ENCODE measurements at places on chromosomes 12 and 14. TPM values are rescaled to one million over a fixed set of nuclear protein-coding genes. Genes with fewer than 3 reads are reported as not detected.
A peak's percentile ranks its signal among the peaks of the same experiment; 100 is the strongest.

LRCOL1 gene
- polyA plus RNA-seq: not detected

FGD4 gene
- 9.0 TPM for polyA plus RNA-seq

DNA sequence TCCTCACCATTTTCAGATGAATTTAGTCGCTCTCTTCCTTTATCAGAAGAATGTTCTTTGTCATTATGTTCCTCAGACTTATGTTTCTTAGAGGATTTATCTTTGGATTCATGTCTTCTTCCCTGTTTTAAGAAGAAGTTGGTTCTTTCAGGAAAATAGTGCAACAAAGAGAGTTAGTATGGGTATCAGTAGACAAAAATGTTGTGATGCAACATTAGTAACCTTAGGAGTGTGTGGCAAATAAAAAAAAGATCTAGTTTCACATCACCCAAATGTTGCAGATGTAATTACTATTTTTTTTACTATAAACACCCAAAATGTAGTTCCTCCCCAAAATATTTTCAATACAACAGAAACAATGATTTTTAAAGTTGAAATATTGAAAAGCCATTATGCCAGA is 7.8 kb downstream of the RSRC2 start:
- DNase-seq: no peak

- peak; percentile 60 for DNase-seq
Observed at GRCh38 chr12:95996034-95996658, at the start of gene HAL. HAL (minus strand) TSS chr12:95996344; CDS start chr12:95995910, 434 bp downstream.

DNA sequence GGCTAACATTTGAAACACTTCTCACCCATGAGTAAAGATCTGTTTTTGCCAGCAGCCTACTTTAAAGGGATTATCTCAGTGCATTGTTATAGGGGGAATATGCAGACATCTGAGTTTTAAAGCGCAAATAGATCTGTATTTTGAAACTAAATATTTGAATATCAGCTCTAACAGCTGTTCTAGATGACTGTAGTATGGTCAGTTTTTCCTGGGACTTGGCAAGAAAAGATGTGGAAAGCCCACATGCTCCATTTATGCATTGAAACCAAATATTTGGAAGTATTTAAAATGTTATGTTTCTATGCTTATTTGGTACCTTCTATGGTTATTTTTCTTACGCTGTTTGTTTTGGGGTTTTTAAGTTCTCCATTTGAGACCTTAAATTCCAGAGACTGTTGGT is 41.7 kb downstream of the RIC8B start:
- DNase-seq: peak; percentile 22

GRCh38 chr14:73613419-73613963 is 1.2 kb downstream of the ACOT6 start:
- DNase-seq: no peak

DNA sequence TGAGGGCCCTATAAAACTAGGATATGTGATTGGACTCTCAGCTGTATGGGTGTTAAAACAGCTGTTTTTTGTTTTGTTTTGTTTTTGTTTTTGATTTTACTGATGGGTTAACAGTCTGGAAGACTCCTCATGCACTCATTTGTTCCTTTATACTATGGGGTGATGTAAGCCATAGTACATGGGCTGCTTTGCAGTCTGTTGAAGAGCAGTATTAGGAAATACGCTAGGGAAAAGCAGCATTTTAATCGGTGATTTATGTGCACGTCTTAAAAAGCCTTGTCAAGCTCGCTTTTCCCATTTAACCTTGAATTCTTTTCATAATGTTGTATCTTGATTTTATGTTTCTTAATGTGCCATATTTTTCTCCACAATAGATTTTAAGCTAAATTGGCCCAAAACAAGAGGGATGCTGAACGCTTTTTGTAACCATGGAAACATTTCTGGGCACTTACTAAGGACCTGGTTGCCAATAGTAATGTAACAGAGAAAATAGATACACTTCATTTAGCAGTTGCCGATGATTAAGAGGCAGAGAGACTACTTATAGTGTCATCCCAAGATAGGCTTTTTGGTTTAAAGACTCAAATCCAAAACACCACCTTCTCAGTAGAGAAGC is 244.0 kb downstream of the SNAPC1 start:
- DNase-seq: no peak

DNA sequence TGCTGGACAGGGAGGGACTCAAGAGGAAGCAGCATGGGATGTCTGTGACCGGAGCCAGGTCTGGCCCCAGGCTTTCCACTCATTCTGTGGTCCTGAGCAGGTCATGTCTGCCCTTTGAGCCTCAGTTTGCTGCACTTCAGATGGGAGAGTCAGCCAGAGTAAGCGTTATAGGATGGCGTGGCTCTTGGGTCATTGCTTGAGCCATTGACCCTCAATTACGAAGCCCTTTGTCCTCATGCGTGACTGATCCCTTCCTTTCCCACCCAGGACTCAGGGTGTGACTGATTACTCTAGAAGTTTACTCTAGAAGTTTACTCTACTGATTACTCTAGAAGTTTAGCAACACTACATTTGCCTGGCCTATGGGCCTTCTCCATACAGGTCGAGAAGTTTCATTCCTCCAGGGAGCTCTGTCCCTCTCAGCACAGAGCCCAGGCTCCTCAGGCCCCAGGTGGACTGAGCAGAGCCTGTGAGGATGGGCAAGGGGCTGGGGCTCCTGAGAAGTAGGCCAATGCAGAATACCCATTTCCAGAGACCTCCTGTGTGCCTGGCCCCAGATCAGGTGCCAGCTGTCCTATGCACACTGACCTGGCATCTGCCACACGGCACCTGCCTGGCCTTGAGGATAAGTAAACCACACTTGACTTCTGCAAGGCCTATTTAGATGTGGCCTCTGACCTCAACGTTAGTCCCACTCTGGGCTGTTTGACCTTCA is 7.6 kb upstream of the IFI27 start:
- DNase-seq: peak; percentile 47

GRCh38 chr12:132146098-132146497 is 1.8 kb downstream of the NOC4L start:
- DNase-seq: no peak

DNA sequence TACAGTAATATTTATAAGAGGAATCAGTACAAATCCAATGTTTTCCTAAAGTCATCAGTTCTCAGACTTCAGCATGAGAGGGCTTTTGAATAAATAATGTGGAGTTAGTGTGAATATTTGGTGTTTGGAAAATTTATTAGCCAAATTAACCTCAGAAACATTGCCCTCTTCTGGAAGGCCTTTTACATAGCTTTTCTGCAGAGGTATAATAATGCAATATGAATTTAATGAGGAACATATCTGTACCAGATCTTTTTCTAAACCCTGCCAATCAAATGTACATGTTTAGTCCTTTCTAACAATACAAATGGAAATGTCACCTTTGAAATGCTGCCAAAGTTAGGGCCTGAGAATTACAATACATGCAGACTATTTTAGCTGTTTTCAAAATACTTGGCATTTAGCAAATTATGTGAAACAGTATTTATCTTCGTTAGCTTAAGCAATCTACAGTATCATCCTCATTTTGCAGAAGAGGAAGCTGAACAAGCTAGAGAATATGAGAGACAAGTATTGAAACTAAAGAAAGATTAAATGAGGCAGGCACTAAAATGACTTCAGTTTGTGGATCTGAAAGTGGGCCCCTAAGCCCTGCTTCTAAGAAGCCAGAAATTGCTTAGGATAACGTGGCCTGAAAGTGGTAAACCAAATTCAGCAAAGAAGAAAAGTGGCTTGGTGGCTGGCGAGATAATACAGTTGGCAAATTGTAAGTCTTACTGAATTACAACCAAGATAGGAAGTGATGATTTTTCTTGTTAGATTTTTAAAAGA is 60.4 kb upstream of the MANSC4 start:
- no peak for DNase-seq

DNA sequence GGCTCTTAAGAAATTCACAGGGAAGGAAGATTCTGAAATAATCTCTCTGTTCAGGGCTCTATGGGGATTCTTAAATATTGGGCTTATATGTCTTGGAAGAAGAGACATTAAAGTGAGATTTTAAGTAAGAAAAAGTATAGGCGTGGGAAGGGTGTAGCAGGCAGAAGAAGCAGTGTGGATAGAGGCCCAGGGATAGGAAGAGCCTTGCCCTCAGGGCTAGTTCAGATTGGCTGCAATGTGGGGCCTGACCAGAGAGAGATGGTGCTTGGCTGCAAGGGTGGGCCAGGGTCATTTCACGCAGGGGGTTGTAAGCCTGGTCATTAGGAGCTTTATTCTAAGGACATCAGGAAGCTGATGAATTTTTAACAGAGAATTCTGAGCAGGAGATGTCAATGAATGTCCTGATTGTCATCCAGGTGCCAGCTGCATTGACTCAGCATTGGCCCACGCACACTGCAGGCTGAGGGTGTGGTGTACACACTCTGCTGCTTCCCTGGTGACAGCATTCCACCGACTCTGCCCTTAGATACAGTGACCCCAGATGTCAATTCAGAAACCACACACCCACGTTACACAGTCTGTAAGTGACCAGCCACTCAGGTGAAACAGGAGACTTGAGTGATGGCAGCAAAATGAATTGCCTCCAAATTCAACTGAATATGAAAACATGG is 582.5 kb downstream of the NRXN3 start:
- DNase-seq: peak; percentile 42

GRCh38 chr12:68240975-68241374 is 12.4 kb downstream of the IL22 start:
- no peak for DNase-seq

GRCh38 chr12:12839873-12840579 is 26.9 kb downstream of the DDX47 start:
- DNase-seq: peak; percentile 47

- DNase-seq: no peak
Observed at GRCh38 chr12:113861708-113862312, 104.3 kb downstream of the RBM19 start.

- peak; percentile 91 for DNase-seq
Observed at GRCh38 chr14:100285021-100285912, 21.0 kb downstream of the SLC25A29 start.

DNA sequence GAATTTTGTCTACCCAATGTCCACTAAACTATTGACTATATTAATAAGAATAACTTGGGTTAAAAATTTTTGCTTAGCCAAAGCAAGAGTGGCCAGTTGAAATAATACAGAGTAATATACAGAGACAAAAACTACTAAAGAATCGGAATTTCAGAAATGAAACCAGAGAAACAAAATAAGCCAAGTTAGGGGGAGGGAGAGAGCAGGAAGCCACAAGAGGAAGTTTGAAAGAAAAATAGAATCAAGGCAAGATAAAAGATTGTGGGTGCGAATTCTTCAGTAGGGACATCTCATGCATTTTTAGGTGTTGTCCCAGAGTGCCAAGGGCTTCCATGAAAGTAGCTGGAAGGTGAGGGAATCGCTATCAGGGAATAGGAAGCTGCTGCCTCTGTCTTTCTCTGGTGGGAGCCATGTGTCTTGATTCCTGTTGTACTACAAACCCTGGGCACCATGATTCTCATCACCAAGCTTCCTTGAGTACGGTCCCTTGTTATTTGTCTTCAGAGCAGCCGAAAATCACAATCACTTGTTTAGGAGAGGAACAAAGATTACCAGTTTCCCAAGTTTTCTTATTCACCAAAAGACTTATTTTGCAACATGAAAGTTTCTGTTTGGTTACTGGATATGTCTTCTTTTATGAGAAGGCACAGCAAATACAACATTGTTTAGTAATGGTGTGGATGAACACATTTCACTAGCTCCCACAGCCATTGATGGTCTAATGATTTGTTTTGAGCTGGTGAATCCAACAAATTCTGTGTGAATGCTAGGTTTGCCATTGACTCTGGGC is 16.7 kb downstream of the NEUROD4 start:
- no peak for DNase-seq
